ENCODE measurements at places on chromosomes 1 and 21.
A peak's percentile ranks its signal among the peaks of the same experiment; 100 is the strongest.

DNA sequence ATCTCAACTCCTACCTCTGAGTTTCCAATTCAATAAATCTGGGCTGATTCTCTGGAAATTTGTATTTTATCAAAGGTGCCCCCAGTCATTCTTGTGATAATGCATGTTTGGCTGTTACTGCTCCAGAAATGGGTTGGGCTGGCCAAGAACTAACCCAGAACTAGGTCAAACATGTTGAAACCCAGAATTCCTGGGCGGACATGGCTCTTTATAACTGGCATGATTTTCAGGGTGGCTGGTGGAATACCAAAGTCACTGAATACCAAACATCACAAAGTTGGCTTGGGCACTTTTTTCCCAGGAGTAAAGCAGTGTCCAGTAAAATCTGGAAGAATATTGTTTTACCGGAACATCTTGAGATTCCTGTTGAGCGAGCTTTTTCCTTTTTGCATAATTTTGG lies 89.4 kb upstream of the S1PR1 start:
- no peak for DNase-seq

GRCh38 chr1:221611656-221612046 lies 130.2 kb downstream of the DUSP10 start:
- DNase-seq = no peak

DNA sequence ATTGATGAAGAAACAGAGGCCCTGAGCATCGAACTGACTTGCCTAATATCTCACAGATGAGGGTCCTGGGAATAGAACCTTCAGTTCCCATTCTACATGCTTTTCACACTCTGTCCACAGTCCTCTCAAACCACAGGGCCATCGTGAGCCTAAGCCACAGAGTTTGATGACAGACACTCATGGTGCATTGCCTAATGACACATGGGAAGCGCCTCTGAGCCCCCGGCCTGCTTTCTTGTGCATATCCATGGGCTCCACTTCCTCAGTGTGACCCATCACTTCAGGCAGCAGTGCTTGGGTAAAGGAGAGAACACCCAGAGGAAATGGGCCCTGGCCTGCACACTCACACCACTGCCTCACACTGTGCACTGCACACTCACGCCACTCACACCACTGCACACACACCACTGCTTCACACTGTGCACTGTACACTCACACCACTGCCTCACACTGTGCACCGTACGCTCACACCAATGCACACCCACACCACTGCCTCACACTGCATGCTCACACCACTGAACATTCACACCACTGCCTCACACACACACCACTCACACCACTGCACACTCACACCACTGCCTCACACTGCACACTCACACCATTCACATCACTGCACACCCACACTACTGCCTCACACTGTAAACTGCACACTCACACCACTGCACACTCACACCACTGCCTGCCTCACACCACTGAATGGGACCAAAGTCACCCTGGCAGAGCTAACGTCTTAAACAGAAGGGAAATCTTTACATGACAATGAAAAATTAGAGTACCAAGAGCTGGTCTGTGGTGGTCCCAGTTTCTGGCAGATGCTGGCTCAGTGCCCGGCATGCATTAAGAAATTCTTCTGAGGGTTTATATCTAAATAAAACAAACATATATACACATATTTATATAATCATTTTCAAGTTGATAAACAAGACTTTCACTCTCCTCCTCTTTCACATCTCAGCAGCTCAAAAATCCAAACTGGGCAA lies 53.0 kb downstream of the KANK4 start:
- no peak for DNase-seq

DNA sequence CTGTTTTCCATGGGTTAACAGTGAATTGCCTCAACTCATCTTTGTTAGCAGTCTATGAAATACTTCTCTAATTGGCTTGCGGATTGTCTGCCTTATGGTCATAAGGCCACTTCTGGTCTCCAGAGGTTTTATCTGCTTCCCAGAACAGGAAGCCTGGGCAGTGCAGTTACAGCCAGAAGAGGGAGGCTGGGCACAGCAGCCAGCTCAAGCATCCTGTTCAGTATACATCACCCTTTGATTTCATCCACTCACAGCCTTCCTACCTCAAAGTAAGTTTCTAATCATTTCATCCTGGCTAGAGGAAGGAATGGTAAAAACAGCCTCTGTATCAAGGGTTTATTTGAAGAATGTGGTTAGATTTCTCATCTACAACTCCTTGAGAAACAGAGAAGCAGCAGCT lies 311.5 kb upstream of the DEPDC1 start:
- DNase-seq = no peak

GRCh38 chr1:94528299-94528698 lies 13.3 kb downstream of the F3 start:
- no peak for DNase-seq

GRCh38 chr1:175853681-175854080 lies 110.3 kb upstream of the TNR start:
- DNase-seq = no peak

GRCh38 chr21:36193200-36193599 lies 36.6 kb downstream of the DOP1B start:
- no peak for DNase-seq

DNA sequence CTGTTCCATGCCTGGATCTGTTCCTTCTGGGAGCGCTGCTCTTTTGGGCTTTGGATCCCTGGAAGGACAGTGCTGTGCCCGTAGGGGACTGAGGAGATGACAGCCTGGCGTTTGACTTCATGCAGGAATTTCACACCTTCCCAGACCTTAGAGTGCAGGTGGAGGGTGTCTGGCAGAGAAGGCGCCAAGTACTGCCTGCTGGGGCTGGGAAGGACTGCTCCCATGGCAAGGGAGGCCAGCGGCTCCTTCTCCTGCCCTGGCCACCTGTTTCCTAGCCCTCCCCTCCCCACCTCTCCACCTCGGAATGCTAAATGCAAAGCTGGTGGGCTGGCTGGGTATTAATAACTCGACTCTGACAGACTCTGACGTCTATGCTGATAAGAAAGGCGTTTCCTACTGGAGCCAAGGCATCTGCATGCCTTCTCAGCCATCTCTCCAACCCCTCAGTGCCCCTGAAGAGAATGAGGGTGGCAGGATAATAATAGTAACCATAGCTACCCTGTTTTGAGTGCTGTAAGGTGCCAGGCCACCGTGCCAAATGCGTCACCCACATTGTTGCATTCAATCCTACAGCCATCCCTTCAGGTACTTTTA lies 17.5 kb upstream of the PDIK1L start:
- DNase-seq = no peak

DNA sequence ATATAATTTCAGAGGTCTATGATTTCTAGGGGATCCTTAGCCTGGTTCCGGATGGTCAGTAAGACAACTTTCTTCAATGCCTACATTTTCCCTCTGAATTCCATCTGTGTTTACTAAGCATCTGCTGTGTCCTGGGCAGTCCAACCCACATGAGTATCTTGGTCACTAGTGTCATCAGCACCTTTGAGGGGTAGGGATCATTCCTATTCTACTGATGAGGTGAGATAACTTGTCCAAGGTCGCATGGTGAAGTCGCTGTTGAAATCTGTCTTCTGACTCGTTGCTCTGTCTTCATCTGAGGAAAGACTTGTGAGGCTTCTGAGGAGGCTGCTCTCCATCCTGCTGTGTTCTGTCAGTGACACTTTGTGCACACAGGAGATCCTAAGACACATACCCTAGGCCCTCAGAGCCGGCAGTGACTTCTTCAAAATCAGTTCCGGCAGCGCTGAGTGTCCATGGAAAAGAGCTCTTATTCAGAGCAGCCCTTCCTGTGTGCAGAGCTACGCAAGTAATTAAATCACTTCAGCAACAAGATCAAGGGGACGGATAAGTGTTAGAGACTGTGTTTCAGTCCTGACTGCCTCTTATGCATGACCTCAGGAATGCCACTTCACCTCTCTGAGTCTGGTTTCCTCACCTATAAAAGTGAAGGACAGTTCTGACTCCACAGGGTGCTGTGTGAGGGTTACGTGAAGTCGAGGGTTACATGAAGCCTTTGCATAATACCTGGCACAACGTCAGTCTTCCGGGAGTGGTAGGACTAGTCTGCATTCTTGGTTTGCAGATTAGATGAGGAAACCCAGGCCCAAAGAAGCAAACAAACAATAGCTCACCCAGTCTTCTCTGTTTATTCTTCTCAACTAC lies 28.4 kb downstream of the AK2 start:
- DNase-seq = no peak

DNA sequence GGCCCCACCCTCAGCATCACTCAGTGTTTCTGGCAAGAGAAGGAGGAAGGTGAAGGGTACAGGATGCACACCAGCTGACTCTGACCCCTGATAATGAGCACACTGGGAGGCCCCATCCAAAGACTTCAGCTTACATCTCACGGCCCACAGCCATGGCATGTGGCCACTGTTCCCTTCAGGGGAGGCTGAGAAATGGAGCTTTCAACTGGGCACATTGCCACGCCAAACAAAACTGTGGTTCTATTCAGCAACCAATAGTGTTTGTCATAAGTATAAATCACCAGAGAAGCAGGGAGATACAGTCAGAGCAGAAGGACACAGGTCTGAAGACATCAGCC lies 12.7 kb upstream of the TRAF3IP3 start:
- DNase-seq = no peak

GRCh38 chr1:44634606-44635189 lies 39.6 kb downstream of the TMEM53 start:
- DNase-seq = no peak

DNA sequence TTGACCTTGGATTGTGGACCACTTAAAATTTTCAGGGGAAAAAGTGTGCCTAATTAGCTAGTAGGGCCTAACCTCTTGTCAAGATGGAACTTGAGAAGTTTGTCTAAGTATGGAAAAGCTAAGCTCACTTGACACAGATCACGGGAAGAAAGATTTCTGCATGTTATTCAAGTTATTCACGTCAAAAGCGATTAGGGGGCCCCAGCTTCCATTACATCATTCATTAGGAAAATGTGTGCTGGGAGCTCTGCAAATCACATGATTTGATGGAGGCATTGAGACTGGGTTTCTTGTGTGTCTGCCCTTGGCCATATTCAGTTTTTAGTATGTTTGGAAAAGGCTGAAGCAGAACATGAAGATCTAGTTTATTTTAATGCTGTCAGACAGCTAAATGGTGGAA lies 15.5 kb upstream of the POGZ start:
- DNase-seq = no peak

GRCh38 chr1:204647114-204647804 lies 38.3 kb downstream of the LRRN2 start:
- peak; percentile 35 for DNase-seq

DNA sequence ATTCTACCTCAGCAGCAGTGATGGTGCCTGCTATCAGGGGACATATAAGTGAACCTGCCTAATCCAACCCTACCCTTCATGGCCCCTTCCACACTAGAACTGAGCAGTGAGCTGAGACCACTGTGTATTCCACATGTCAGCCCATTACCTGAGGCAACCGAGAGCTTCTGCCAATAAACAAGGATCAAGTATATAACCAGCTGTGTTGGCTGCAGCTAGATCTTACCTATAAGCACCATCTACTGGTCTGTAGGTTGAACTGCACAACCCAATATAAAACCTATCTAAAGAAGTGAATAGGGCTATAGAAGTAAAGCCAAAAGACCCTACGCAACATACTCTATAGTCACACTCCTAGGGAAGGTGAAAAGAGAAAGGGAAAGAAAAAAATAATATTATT lies 376.9 kb downstream of the HHIPL2 start:
- DNase-seq = no peak

DNA sequence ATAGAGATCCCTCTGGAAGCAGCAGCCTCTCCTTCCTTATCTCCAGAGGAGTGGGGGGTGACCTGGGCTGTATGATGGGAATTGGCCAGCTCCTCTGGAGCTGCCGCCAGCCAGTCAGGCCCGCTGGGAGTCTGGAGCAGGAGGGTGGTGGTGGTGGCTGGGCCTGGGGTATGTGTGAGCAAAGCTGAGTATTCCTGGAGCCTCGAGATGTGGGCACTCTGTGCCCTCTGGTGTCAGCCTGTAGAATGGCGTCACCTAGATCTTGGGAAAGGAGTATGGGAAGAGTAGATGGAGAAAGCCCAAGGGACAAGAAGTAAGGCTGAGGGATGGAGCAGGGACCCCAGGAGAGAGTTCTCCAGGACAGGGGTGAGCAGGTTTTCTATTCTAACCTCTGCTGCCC lies 16.0 kb downstream of the VANGL2 start:
- DNase-seq = no peak

GRCh38 chr1:220207411-220207810 lies 64.8 kb downstream of the RAB3GAP2 start:
- no peak for DNase-seq

DNA sequence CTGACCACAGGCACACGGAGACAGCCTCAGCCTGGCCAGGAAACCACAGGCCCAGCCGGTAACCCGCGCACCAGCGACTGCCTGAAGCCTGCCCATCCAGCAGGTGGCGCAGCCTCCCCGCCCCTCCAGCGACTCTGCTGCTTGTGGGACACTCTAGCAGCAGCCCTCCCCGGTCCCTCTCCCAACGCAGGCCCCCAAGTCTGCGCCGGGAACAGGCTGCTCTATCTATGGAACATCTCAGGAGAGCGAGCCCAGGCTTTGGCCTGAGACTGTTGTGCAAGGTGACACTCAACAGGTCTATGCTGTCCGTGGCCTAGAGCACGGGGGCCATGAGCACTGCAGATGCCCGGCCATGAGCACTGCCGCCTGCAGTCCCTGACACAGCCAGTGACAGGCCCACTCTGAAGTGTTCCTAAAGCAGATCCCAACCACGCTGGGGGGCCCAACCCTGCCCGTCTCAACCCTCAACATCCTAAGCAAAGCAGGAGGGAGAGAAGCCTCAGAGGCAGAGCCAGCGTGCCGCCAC lies 28.4 kb downstream of the WDR4 start:
- no peak for DNase-seq

DNA sequence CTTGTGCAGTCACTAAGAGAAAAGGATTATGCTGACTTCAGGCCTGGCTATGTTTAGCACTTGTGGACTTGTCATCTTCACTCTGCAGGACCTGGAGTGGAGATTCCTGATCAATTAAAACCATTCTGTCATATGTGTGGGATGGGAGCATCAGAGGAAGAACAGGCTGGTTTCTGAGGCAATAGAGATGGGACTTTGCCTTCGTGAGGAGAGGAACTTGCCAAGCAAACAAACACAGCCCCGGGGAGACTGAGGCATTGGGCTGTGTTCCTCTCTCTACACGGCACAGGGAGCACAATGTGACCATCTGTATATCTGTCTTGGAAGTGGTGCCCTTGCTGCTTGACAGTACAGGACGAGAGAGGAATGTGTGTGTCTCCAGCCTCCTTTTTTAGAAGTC lies 23.1 kb downstream of the VASH2 start:
- DNase-seq = no peak

GRCh38 chr1:28160782-28161266 lies 15.7 kb downstream of the PTAFR start:
- no peak for DNase-seq
